Frontal cortex (tissue), 4 donors: ENCODE measurements at places on chromosomes 16 and 17. TPM values are rescaled to one million over a fixed set of nuclear protein-coding genes. Genes with fewer than 3 reads are reported as not detected.

Gene ZP2
- total RNA-seq, result not detected

Gene CDH8
- 39.9 TPM for total RNA-seq

Gene DNAH3
- 0.41 TPM for total RNA-seq

Gene WNT9B
- not detected for total RNA-seq

Gene CCL16
- not detected for total RNA-seq

Gene CD300E
- total RNA-seq, result under 0.01 TPM

Gene SLC52A1
- not detected for total RNA-seq

Gene KCNJ16
- total RNA-seq, result 6.9 TPM
